ENCODE measurements at places on chromosomes 3 and 15.

GRCh38 chr15:86165265-86166211 is 85.9 kb downstream of the AGBL1 start:
- peak; percentile 35 for DNase-seq

GRCh38 chr3:144295613-144296012 is 324.0 kb downstream of the DIPK2A start:
- no peak for DNase-seq

DNA sequence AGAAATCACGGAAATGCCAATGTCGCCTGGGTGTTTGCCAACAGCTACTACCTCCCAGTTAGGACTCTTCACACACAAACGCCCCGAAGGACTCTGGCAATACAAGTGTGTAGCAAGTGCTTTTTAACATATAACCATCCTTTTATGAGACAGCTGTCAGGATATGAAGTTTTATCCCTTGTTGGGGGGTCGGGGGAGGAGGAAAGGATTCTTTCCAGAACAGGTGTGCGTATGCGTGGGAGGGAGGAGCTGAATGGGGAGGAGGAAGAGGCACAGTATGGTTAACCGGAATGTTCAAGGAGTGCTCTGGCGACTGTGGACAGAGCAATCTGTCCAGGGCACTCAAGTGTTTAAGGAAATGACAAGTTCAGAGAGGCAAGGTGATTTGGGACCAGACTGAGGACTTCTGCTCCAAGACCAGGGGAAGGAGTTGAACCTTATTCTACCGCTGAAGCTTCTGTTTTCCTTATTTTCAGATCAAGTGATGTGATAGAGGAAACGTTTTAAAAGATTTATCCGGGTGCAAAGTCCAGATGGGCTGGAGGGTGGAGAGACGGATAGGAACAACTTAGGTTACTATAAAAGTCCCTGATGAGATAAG is 1.3 kb downstream of the TSPAN3 start:
- DNase-seq: no peak

GRCh38 chr15:79948095-79948695 is 22.8 kb downstream of the BCL2A1 start:
- DNase-seq: no peak

DNA sequence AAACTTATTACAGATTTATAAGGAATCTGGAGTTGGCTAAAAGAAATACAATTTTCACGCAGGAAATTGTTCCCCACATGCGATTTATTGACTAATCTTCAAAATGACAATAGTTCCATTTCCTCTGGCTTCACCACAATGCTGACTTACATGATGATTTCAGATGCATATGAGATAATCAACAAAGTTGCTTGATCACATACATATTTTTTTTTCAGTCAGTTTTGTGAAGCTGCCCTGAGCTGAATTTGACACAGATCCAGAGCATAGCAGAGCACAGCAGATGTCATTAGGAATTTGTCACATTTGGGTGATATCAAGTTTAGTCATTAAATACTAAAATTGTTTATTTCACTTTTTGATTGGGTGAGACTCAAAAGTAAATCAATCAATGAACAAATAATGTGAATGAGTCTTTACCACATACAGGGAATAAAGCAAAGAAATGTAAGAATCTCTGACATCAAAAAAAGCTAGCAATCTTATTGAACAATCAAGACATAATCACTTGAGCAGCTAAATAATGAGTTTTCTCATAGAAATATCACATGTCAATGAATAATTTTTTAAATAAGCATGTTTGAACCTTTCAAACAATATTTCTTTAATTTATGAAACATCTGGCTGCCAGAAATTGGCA is 18.3 kb downstream of the CPB1 start:
- DNase-seq: no peak

GRCh38 chr3:183895296-183895695 is 10.6 kb upstream of the PARL start:
- peak; percentile 68 for DNase-seq

GRCh38 chr3:171333784-171334464 is 126.3 kb downstream of the TNIK start:
- no peak for DNase-seq

- DNase-seq: no peak
Measured at GRCh38 chr3:184868477-184868876, 56.5 kb downstream of the VPS8 start.

- peak; percentile 83 for DNase-seq
Measured at GRCh38 chr15:70127288-70127746, 29.6 kb upstream of the TLE3 start.

- no peak for DNase-seq
Measured at GRCh38 chr15:32844118-32844711, 126.4 kb downstream of the GREM1 start.

- no peak for DNase-seq
Measured at GRCh38 chr3:172132159-172132586, 92.8 kb downstream of the FNDC3B start.

GRCh38 chr3:129605203-129605921 is 1.1 kb downstream of the PLXND1 start:
- DNase-seq: no peak

- no peak for DNase-seq
Measured at GRCh38 chr3:107260207-107260606, 117.0 kb upstream of the CCDC54 start.

DNA sequence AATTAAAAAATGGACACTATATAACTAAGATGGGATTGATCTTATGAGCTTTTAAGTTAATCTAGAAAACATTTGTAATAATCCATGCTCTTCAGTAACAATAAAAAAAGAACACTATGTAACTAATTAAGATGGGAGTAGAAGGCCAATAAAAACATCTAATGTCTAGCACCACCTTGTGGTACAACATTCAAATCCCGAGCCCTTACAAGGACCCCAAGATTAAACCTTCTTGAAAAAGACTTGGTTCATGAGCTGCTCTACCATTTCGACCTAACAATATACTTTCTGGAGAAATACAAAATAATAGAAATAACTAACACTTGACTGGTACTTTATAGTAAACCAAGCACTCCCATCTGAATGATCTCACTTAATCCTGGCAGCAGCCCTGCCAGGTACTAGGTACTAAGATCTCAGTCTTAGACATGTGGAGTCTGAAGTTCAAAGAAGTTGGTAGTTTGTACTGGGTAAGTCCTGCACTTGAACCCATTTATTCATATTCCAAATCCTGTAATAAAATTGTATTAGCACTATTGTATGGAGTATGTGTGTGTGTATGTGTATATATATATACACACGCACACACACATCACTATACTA is 21.8 kb downstream of the METTL6 start:
- peak; percentile 48 for DNase-seq

All from kidney capillary endothelial cell (primary cell).